ENCODE measurements at places on chromosomes 2 and 18. TPM values are rescaled to one million over a fixed set of nuclear protein-coding genes. Genes with fewer than 3 reads are reported as not detected.

GRCh38 chr2:85712849-85713612 is 18.9 kb downstream of the GNLY start:
- no peaks in the 10 kb centered on the region for H3K36me3 ChIP-seq
- no peak for DNase-seq
- H3K4me1 ChIP-seq = peaks cover 3% of the 10 kb centered on the region
- no peaks in the 10 kb centered on the region for H3K27me3 ChIP-seq
- H3K27ac ChIP-seq = no peak overlapping the region

GRCh38 chr2:207122651-207123334 is 43.0 kb downstream of the KLF7 start:
- H3K36me3 ChIP-seq = no peaks in the 10 kb centered on the region
- no peak overlapping the region for H3K27ac ChIP-seq
- no peaks in the 10 kb centered on the region for H3K27me3 ChIP-seq
- H3K4me1 ChIP-seq = no peaks in the 10 kb centered on the region
- no peak for DNase-seq

DNA sequence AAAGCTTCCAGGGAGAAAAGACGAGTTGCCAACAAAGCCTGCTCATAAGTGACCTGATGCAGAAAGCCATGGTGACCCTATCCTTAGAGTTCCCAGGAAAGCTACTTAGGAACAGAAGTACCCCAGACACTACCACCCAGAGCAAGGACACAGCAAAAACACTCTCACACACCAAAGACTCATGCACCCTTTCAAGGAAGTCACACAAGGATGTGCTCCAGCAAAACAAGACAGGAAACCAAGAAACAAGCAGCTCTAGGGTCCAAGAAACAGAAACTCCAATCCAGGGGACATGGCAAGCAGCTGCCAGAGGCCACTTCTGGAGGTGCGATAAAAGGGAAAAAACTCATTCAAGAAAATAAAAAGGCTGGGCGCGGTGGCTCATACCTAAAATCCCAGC is 5.7 kb downstream of the KIF1A start:
- no peaks in the 10 kb centered on the region for H3K36me3 ChIP-seq
- no peak overlapping the region for H3K4me3 ChIP-seq
- no peak for DNase-seq
- H3K27ac ChIP-seq = no peak overlapping the region

GRCh38 chr2:85477884-85478283 is 59.4 kb downstream of the SH2D6 start:
- H3K4me3 ChIP-seq = no peak overlapping the region
- 0 out of 2 replicates have a peak, but pooled peaks cover 8% of the 10 kb centered on the region for H3K27me3 ChIP-seq
- DNase-seq = no peak
- H3K4me1 ChIP-seq = no peaks in the 10 kb centered on the region
- H3K36me3 ChIP-seq = no peaks in the 10 kb centered on the region
- H3K27ac ChIP-seq = no peak overlapping the region

Gene SLC30A3
- total RNA-seq = 0.19 TPM

DNA sequence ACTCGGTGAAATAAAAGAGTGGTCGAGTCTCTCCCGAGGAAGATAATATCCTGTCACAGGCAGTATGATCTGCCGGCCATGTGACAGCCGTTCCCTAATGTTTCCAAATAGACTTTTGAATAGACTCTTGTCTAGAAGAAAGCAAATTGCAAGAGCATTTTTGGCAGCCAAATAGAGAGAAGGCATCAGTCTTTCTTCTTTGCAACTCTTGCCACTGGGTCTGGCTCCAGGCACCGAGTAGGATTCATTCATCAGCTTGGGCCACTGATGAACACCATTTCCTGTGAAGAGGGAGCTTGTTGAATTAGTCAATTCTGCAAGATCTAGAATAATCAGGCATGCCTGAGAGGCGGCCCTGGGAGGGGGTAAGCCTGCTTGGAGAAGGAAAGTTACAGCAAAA is 165.6 kb downstream of the KLHL29 start:
- no peaks in the 10 kb centered on the region for H3K27me3 ChIP-seq
- H3K36me3 ChIP-seq = no peaks in the 10 kb centered on the region
- H3K4me1 ChIP-seq = no peaks in the 10 kb centered on the region
- H3K4me3 ChIP-seq = no peak overlapping the region
- no peak for DNase-seq

- H3K36me3 ChIP-seq = no peaks in the 10 kb centered on the region
- no peak overlapping the region for H3K27ac ChIP-seq
- no peak overlapping the region for H3K4me3 ChIP-seq
- H3K4me1 ChIP-seq = no peaks in the 10 kb centered on the region
- H3K27me3 ChIP-seq = no peaks in the 10 kb centered on the region
These were observed 184.9 kb upstream of the RAB6C start for GRCh38 chr2:129794540-129794939.

Gene OSBPL6
- 0.11 TPM for total RNA-seq

Gene CFAP221
- 0.72 TPM for total RNA-seq

DNA sequence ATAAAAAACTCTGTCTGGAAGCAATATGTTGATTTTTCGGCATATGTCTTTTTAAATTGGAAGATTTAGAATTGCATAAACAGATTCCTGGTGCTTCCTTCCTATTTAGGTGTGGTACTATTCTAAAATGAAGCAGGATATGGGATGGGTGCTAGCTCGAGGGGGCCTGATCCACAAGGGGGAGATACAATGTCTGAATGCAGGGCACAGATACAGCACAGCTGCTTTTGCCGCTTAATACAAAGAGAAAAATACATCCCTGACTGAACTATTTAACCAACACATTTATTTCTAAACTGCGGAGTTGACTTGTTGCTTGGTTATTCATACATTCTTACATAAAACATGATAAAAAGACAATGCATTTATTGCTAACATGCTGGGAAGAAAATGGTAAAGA is 169.1 kb downstream of the TMEFF2 start:
- H3K4me1 ChIP-seq = no peaks in the 10 kb centered on the region
- H3K27ac ChIP-seq = no peak overlapping the region
- H3K36me3 ChIP-seq = no peaks in the 10 kb centered on the region
- no peaks in the 10 kb centered on the region for H3K27me3 ChIP-seq
- no peak for DNase-seq

DNA sequence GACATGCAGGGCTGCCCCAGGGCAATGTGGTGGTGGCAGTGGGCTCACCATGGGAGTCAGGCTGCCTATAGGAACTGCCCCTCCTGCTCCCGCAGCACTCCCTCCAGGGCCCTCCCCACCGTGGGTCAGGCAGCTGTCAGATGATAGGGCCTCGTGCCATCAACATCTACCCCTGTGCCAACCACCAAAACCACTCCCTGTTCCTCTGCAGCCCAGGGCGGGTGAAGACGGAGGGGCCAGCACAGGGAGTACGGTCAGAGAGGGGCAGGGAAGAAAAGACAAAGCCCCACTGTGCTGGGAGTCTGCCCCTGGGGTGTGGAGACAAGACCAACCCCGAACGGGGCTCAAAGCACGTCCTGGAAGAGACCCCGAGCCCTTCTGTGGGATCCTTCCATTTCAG is 97.4 kb downstream of the TNS1 start:
- H3K36me3 ChIP-seq = no peaks in the 10 kb centered on the region
- no peaks in the 10 kb centered on the region for H3K4me1 ChIP-seq
- H3K27me3 ChIP-seq = no peaks in the 10 kb centered on the region
- H3K27ac ChIP-seq = no peak overlapping the region
- H3K4me3 ChIP-seq = no peak overlapping the region

DNA sequence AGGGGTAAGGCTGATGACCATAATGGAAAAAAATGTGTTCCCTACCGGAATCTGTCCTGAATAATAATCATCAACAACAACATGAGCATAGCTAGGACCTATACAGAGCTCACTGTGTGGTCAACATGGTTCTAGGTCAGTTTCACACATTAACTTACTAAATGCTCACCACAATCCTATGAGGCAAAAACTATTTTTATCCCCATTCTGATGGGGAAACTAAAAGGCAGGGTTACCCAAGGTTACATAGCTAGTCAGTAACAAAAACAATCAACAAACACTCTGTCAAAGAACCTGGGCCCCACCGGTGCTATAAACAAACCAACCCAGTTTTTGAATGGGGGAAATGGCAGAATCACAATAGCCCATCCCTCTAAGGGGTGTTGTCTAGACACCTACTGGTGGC is 40.1 kb downstream of the AOX1 start:
- H3K4me1 ChIP-seq = no peaks in the 10 kb centered on the region
- no peak overlapping the region for H3K4me3 ChIP-seq
- H3K27ac ChIP-seq = no peak overlapping the region
- no peaks in the 10 kb centered on the region for H3K36me3 ChIP-seq
- DNase-seq = no peak

DNA sequence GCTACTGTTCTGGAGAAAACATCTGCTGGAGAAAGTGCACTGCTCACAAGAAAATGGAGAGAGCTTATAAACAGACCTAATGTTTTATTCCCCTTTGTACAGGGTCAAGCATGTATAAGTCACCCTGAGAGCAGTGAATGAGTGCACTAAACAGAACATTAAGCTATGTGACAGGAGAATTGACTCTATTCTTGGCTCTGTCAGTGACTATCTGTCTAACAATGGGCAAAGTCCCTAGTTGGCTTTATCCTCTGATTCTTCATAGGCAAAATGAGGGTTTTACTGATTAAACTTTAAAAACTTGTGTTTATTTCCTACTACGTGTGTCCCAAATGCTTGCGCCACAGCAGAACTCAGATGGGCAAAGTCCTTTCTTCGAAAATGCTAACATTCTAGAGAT is 655.1 kb upstream of the SLC39A10 start:
- no peak overlapping the region for H3K27ac ChIP-seq
- H3K27me3 ChIP-seq = no peaks in the 10 kb centered on the region
- H3K4me3 ChIP-seq = no peak overlapping the region
- H3K36me3 ChIP-seq = no peaks in the 10 kb centered on the region
- DNase-seq = no peak

DNA sequence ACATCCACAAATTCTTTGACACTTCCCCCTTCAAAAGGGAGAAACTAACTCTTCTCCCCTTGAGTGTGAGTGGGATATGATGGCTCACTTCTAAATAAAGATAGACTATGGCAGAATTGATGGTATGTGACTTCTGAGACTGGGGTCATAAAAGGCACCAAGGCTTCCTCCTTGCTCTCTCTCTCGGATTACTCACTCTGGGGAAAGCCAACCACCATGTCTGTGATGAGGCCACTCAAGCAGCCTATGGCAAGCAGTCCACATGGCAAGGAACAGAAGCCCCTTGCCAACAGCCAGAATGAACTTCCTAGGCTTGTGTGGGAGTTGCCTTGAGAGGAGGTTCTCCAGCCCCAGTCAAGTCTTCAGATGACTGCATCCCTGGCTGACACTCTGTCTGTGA is 43.6 kb downstream of the KIAA2012 start:
- no peaks in the 10 kb centered on the region for H3K36me3 ChIP-seq
- H3K4me3 ChIP-seq = no peak overlapping the region
- H3K4me1 ChIP-seq = peaks cover 9% of the 10 kb centered on the region
- H3K27me3 ChIP-seq = no peaks in the 10 kb centered on the region
- no peak for DNase-seq

DNA sequence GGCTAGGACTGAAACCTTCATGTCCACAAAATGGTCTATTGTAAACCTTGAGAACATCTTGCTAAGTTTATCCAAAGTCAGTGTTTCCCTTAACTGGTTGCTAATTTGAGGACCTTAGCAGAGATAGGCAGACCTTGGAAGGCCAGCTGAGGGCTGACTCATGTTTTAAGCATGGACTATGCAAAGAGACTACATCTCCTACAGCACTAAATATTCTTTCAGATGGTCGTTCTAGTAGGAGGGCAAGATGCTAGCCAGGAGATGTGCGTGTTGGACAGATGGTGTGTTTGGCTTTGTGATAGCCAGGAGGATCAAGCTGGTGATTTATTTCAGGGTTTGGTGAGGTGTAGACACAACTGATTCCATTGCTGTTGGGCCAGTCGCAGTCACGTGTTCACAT is 75.8 kb downstream of the NRP2 start:
- no peaks in the 10 kb centered on the region for H3K4me1 ChIP-seq
- H3K36me3 ChIP-seq = no peaks in the 10 kb centered on the region
- DNase-seq = no peak
- H3K4me3 ChIP-seq = no peak overlapping the region
- no peaks in the 10 kb centered on the region for H3K27me3 ChIP-seq
- no peak overlapping the region for H3K27ac ChIP-seq

DNA sequence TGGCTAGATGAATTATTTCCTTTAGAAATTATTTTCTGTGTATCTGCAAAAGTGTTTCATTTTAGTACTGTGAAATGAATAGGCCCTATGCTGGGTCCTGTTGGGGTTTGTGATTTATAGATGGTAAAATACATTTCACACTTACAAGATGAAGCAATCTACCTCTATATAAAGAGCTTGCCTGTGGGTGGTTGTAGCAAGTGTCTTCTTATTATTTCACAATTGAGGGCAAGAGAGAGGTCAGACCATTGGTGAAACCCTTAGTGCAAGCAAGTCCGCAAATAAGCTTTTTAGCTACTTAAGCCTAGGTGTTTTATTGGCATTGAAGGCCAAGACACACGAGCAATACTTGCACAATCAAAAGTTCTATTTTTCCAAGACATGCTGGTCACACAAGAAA is 153.1 kb downstream of the FMNL2 start:
- 0 out of 2 replicates have a peak, but pooled peaks cover 3% of the 10 kb centered on the region for H3K27me3 ChIP-seq
- H3K27ac ChIP-seq = no peak overlapping the region
- H3K4me3 ChIP-seq = no peak overlapping the region
- DNase-seq = no peak
- no peaks in the 10 kb centered on the region for H3K36me3 ChIP-seq

Gene IL36B
- total RNA-seq = not detected

- peaks cover 4% of the 10 kb centered on the region for H3K4me1 ChIP-seq
- H3K27ac ChIP-seq = no peak overlapping the region
- peaks cover 14% of the 10 kb centered on the region for H3K36me3 ChIP-seq
- H3K4me3 ChIP-seq = no peak overlapping the region
These were observed 59.2 kb upstream of the PEX13 start for GRCh38 chr2:60958361-60958760.

Gene TUBB8B
- not detected for total RNA-seq

Measured in Karpas-422 (cell line).